Stimulated activated naive CD4-positive, alpha-beta T cell (primary cell): ENCODE measurements at places on chromosomes 16 and 17.
A peak's percentile ranks its signal among the peaks of the same experiment; 100 is the strongest.

GRCh38 chr17:64507413-64507782 is 621 bp downstream of the CEP95 start:
- DNase-seq, result no peak

DNA sequence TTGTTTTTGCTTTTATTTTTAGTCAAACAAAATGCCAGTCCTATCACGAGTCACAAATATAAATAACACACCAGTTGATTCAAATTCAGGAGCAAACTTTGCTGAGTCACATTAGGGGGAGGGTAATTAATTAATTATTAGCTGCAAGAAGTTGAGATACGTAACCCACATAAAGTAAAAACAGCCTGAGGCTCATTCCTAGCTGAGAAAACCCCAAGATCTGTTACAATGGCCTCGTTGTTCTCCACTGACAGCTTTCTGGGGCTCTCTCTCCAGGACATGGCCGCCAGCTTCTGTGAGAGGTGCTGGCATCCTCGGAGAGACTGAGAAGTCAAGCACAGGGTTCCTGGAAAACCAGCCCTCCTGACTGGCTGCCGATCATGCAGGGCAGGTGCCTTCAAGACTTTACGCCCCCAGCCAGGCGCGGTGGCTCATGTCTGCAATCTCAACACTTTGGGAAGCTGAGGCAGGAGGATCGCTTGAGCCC is 11.1 kb downstream of the RAB40B start:
- no peak for DNase-seq

- DNase-seq, result no peak
These were observed 43.6 kb downstream of the RBFOX1 start for GRCh38 chr16:7376227-7376626.

DNA sequence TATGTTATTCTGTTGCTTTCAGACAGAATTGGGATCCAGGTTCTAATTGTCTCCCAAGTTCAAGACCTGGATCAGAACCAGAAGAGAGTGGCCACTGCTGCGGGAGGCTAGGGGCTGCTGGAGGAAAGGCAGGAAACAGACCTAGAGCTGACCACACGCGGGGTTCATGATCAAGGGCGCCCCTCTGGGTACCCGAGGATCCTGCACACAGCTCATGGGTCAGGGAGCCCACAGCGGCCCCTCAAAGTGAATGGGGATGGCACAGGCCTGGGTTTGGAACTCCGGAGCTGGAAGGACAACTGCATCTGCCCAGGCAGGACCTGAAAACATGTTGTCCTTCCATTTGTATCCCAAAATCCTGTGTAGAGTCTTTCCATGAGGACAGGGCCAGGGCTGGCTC is 107.0 kb downstream of the RMI2 start:
- DNase-seq, result no peak

DNA sequence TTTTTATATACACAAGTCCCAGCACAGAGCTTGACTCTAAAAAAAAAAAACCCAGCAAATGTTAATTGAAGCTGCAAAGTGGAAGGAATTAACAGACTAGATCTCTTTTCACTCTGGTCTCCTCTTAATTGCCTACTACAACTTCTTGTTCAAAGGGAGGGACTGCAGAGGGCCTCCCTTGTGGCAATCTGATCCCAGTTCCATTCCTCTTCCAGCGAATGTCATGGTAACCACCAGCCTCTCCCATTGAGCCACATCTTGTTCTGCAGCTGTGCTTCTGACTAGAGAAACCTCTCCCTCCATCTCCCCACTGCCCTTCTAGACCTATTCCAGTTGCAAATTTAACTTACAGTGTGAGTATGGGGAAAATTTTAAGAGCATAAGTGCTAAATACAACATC is 5.9 kb downstream of the SUPT6H start:
- no peak for DNase-seq

GRCh38 chr16:83826146-83826913 is 18.6 kb downstream of the HSBP1 start:
- DNase-seq, result peak; percentile 62

DNA sequence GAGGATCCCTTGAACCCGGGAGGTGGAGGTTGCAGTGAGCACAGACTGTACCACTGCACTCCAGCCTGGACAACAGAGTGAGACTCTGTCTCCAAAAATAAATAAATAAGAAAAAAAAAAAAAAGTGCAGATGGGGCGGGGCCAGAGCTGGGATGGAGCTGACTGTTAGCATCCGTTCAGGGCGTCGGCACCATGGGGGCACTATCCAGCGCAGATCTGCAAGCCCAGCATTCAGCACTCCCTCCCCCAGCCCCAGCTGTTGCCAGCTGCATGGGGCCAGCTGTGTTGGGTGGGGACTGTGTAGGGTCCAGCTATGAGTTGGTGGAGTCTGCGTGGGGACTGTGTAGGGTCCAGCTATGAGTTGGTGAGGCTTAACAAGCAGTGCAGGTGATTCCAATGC is 13.3 kb downstream of the GPRC5C start:
- DNase-seq, result no peak

- no peak for DNase-seq
These were observed 254.8 kb upstream of the TBX2 start for GRCh38 chr17:61144617-61145564.

GRCh38 chr17:70446446-70446845 is 277.1 kb downstream of the KCNJ2 start:
- no peak for DNase-seq

- no peak for DNase-seq
These were observed 4.4 kb upstream of the WFIKKN2 start for GRCh38 chr17:50830994-50831393.

DNA sequence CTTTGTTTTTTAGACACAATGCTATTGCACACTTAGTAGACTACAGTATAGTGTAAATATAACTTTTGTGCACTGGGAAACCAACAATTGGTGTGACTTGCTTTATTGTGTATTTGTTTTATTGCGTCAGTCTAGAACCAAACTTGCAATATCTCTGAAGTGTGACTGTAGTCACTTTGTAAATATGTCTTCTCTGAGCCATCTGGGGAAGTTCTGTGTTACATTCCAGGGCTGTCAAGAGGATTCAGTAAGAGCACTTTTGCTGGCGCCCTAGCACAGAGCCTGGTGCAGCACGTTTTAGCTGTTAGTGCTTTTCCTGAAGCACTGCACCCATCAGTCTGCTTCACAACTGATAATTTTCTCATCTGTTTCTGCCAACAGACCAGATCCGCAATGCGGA is 73.2 kb downstream of the NT5M start:
- DNase-seq, result no peak

DNA sequence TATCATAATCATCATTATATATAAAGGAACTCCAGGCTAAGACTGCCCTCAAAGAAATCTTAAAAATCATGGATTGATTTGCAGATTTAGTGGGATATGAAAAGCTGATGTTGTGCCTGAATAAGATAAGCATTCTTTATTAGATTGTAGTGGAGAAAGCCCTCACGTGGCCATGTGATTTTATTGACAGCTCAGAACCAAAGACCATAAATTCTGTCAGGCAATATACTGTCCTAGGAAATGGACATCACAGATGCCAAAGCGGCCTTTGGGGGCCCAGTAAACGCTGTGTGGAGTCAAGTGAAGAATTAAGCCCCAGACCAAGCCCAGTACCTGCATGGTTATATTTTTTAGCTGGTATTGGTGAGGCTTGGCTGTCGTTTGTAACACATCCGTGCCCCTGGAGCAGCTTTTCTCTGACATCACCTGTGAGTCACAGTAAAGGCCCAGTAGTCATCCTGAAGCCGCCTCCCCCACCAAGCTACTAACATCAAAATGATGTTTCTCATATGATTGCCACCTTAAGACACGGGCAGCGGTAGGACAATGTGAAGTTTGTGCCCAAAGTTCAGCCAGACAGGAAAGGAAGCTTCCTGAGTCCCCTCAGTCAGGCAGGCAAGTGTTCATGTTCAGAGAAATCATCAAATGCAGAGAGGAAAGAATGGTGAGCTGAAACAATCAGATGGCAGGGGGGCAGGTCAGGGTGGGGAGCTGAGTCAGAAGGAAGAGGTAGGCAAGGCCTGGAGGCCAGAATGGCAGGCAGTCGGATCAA is 209.4 kb downstream of the IRX3 start:
- no peak for DNase-seq

DNA sequence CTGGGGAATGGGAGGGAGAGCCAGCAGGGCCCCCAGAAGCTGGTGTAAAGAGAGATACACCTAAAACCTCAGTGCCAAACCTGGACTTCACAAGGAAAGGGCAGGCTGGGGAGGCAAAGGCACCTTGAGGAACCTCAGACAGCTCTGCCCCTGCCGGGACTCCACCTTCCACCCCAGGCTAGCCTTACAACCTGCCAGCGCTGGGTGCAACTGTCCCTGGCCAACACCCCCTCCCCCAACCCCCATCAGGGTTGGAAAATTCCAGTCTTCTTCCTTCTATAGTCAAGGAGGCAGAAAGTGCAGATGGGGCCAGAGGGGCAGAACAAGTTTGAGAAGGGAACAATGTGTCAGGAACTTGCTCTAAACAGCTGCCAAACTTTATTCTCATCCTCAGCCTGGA is 2.2 kb downstream of the YBX2 start:
- DNase-seq, result no peak

- DNase-seq, result no peak
These were observed 77.5 kb upstream of the CNTNAP4 start for GRCh38 chr16:76199681-76200220.

GRCh38 chr16:67109407-67110135 is at the start of gene PHAF1:
Gene PHAF1 (plus strand): TSS chr16:67109941. CDS start chr16:67110176, 235 bp downstream.
- peak; percentile 94 for DNase-seq
